ENCODE measurements at places on chromosomes 4 and X.

DNA sequence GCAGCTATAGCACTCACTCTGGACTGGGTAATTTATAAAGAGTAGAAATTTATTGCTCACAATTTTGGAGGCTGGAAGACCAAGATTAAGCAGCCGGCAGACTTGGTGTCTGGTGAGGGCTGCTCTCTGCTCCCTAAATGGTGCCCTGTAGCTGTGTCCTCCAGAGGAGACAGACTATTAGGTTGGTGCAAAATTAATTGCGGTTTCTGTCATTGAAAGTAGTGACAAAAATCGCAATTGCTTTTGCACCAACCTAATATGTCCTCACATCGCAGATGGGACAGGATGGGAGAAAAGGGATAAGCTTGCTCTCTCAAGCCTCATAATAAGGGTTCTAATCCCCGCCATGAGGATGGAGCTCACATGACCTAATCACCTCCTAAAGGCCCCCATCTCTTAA is 258.1 kb upstream of the VCX3A start:
- no peak for DNase-seq

DNA sequence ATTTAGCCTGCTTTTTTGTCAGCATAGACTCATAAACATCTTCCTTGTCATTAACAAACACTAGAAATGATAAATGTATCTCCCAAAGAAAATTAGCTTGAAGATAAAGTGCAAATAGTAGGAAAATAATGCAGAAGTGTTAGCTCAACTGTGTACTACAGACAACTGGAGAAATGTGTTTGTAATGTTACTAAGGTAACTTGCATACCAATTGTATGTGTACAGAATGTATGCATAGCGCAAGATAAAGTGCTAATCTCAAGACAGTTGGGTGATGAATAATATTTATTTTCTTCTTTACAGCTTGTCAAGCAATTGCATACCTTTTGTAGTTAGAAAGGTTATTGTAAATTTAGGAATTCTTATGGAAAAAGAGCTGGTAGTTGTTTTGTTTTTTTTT is 22.1 kb downstream of the FMR1 start:
- no peak for DNase-seq

DNA sequence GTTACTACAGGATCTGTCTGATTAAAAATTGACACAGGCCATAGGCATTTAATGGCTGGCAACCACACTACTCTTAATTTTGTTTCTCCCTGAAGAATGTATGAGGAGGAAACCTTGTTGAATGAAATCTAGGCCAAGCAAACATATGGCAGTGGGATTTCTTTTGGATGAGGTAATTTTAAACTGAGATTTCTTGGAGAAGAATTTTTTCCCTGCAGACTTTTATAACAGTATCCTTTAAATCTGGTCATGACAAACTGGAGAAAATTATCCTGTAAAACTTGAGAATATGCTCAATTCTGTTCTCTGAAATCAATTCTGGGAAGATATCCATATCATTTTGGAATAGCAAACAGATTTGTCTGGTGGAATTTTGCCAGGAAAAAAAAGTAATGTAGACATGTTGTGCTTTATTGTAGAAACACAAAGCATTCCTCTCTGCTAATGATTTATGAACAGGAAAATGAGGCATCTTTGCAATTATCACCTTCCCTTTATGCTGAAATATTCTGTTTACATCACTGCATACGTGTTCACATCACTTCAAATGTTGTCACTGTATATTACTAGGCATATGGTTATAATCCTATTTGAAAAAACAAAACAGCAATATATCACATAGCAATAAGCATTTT is 108.3 kb upstream of the ARSJ start:
- DNase-seq = no peak

- DNase-seq = no peak
These were observed 18.4 kb downstream of the MSMO1 start for GRCh38 chr4:165345666-165346417.

DNA sequence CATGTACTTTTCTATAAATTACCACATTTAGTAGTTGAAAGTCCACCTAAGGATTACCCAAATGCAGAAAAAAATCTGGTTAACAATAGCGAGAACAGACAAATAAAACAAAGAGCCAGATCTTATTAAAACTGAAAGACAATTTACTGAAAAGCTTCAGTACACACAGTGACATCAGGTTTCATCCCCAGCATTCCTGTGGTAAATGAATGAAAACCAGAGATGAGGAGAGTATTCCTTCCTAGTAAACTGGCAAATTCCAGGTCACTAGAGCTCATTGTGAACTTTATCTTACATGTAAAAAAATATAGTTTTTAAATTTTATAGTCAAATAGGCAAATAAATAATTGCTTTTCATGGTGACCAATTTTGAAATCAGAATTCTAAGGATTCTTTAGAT is 1290.5 kb downstream of the ADGRL3 start:
- no peak for DNase-seq

DNA sequence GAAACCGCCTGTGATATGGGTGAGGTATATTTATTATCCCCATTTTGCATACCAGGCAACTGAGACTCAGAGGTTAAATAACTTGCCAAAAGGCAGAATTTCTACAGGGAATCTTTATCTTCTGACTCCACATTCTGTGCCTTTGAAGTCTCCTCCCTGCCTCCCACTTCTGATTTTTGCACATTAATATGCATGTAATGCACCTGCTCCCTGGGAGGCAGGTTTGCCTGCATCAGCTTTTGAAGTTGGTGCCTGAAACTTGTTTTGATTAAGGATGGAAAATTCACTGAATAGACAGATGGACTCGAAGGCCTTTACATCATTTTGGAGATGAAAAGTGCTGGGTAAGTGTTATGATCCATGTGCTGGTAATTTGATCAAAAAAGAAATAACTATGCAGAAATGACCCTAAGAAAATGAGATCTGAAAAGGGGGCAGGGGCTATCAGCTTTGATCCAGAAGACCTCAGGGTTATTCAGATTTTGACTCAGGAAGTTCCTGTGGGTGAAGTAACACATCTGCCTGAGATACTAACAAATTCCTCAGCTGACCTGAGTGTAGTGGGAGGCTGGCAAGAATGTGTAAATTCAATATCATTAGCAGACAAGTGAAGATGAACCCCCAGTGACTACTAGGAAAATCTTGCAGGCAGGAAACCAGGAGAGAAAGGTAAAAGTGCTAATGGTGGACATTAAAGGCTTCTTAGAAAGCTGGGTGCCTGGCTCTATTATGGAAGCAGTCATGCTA is 167.5 kb upstream of the BOD1L1 start:
- no peak for DNase-seq

Data from activated T-cell treated with anti-CD3 and anti-CD28 coated beads for 24 hours (primary cell).